CD4-positive, alpha-beta T cell (primary cell): ENCODE measurements at places on chromosomes 1 and 21.

DNA sequence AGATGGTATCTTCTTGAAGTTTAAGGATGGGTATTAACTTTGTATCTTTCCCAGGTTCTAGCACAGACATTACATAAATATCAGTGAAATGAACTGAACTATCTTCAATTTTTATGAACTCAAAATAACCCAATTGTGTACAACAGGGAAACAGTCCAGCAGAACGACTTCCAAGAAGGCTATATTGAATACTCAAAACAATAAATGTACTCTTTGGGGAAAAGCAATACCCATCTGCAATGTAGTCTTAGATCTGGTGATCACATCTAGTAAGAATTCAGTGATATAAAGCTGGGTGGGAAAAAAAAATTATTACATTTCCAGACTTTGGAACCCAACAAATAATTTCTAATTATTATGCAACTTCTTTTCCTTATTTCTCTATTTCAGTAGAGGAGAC is 33.1 kb upstream of the GORAB start:
- no peak for DNase-seq

DNA sequence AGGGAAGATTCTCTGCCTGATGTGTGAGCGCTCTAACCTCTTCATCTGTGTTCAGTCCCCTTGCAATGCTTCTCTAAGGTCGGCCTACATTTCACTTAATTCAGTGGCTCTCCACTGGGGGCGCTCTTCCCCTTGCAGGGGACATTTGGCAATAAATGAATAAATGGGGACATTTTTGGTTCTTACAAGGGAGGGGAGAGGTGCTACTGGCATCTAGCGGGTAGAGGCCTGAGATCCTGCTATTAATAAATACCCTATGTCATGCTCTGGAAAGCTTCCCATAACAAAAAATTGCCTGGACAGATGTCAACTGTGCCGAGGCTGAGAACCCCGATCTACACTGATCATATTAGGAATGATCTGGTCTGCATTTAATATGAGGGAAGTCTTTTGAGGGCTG is 25.9 kb upstream of the DNAJC11 start:
- peak; percentile 74 for DNase-seq

DNA sequence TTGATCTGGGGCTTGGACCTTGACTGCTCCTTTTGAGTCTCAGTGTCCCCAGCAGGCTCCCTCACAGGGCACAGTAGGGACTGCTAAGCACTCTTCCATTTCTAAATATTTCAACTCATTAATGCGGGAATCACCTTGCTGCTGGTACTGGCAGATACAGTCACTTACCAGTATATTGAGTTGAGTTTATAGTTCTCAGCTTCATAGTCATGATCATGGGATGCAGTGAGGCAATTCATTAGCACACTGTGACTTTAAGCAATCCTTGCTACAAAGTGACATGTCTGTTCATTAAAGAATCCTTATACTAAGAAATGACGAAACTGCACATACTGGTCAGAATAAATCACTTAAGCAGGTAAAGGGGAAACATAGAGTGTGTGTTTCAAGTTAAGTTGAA is 240.8 kb downstream of the SPATA17 start:
- no peak for DNase-seq

DNA sequence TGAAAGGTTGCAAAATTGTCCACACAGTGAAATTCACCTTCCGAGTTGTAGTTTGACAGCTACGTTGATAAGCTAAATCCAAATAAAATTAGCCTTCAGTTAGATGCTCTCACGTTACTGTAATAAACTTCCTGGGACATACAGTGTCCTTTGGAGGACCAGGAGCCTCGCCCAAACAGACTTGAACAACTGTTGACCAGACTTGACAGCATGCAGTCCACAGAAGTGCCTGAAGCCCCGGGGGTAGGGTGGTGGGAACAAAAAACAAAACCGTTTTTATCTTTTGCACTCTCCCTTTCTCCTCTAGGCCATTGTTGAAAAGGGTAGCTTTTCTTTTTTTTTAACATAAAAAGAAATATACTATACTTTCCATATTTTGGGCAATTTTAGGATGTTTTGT is 172.8 kb upstream of the SAMSN1 start:
- no peak for DNase-seq

DNA sequence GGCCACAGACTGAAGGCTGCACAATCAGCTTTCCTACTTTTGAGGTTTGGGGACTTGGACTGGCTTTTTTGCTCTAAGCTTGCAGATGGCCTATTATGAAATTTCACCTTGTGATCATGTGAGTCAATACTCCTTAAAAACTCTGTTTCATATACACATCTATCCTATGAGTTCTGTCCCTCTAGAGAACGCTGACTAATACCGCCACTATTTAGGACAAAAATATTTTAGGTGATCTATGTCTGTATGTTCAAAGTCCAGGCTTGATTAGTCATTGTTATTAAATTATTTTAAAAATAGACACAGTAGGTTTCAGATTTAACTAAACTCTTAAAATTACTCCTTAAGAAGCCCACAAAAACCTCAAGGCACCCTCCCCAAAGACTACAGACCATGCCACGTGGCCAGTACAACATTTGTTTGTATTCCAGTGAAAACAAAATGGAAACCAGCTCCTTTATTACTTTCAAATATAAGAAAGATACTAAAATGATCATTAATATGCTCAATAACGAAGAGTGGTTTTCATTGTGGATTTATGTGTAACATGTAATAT is 63.1 kb downstream of the TMPRSS15 start:
- DNase-seq = no peak

- no peak for DNase-seq
These were observed 399.7 kb downstream of the NEGR1 start for GRCh38 chr1:71882637-71883036.

- no peak for DNase-seq
These were observed 119.5 kb upstream of the HOOK1 start for GRCh38 chr1:59695252-59695651.

- DNase-seq = peak; percentile 7
These were observed 1.4 kb downstream of the PINK1 start for GRCh38 chr1:20634594-20635084.

DNA sequence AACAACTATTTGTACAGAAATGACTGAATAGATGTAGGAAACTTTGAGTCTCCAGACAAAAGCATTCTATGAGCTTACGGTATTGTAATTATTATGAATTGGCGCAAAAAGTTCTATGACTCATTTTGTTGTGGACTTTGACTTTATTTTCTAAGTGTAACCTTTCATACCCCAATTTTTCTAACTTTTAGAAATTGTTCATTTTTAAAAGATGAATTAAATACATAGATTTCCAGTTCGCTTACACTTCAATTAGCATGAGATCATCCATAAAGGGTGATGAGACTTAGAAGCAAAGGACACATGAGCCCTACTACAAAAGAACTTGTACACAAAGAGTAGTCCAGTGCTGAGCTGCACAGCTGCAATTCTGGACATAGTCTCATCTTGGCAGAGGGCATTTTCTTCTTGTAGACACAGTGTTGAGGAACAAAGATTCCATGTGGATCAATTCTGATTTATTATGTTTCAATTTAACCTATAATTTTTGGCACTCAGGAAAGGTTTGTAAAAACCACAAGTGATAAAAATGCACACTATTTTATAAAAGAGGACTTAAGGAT is 431.1 kb downstream of the LRRIQ3 start:
- no peak for DNase-seq

DNA sequence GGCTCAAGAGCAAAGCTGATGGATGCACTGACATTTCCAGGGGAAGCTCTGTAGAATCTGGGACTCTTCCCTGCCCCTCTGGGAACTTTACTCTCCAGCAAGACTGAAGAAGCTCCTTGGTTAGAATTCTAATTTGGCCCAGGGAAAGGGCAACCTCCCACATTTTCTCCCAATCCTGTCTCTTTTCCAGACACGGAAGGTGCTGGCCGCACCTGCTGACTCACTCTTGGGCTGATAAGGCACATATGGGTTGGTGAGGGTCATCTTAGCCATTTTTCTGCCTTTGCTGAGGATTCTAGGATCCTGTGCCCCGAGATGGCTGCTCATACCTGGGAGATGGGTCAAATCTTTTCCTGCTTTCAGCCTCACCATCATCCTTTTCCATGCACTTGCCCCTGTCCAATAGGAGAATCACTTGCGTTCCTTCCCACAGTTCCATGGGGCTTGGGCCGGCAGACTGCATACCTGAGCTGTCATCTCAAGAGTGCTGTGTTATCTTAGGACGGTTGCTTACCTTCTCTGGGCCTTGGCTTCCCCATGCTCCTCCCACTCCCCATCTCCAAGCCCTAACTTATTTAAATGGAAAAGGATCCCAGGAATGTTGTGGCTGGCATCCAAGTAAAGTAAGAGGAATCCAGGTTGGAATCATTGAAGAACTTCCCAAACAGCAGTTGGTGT is 1.3 kb downstream of the TINAGL1 start:
- DNase-seq = no peak

- no peak for DNase-seq
These were observed 355.1 kb downstream of the GPATCH2 start for GRCh38 chr1:217275655-217276398.

GRCh38 chr1:98421085-98421435 is 240.5 kb upstream of the SNX7 start:
- DNase-seq = no peak

DNA sequence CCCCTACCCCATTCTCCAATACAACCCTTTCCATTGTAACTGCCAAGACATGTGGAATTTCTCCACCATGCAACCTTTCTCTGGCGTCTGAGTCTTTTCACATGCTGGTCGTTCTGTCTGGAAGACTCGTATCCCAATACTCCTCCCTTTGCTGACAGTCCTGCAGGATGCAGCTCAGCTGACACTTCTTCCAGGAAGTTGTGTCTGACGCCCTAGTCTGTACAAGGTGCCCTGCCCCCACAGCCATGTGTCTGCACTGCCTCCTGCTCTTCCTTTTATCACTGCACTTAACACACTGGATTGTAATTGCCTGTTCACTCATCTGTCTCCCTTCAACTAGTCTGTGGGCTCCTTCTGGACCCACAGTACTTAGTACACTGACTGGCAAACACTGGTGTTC is 188.0 kb downstream of the LMX1A start:
- DNase-seq = no peak

DNA sequence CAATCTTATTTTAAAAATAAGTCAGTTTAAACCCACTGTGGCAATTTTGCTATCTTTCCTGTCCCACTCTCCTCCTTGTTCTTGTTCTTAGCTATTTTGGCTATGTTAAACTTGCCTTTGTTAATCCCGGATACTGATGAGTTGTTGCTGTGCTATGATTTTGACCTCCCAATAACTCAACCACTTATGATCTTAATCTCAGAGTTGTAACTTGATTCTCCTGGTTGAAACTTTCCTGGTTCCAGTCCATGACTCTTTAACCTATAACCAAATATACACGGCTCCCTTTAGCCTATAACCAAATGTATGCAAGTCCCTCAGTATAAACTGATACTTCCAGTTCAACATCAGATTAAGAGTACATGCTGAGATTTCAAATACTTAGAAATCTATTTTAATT is 15.6 kb upstream of the ACADM start:
- no peak for DNase-seq

DNA sequence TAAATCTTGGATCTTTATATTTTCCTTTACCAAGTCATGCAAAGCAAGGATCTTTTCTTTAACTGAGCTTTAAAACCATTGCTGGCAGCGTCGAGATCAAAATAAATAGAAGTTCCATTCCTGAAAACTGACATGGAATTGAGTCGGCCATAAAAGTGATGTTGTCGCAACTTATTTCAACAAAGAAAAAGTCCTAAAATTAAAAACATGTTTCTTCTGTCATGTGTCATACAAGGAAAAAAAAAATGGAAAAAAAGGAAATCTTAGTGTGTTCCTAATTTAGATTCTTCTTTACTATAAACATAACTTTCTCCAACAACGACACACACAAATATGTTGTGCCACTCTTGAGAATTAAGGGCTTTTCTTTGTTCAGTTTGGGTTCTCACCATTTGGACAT is 34.9 kb downstream of the GREM2 start:
- no peak for DNase-seq

DNA sequence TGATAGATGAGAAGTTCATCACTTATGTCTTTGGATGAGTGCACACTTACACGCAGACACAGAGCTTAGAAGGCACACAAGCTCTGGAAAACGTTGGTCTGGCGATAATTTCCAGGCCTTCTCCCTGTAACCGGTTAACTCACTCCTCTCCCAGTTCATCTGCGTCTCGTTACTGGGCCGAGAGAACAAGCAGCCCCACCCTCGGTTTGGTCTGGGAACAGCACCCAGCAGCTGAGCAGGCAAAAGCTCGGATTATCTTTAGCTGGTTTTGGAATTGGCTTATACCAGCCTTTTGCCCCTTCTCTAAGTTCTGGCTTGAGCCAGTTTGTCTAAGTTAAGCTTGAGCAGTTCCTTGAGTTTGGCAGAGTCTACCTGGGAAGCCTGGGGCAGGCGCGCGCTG is 27.3 kb upstream of the COL6A1 start:
- DNase-seq = no peak

DNA sequence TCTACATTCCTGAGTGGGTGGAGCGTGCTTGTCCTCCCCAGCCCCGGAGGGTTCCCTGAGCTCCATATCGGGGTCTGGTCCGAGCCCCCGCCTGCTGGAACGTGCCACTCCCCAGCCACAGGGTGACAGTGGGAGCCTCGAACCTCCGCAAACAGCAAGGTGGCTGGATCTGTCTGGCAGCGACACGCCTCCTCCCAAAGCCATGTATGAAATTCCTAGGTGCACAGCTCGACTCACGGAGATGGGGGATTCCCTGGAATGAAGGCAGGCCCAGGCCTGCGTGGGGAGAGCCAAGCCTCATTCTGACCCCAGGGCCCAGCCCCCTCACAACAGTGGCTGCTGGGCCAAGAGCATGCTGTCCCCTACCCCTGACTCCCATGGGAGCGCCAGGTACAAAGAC is 32.9 kb downstream of the TP73 start:
- no peak for DNase-seq

DNA sequence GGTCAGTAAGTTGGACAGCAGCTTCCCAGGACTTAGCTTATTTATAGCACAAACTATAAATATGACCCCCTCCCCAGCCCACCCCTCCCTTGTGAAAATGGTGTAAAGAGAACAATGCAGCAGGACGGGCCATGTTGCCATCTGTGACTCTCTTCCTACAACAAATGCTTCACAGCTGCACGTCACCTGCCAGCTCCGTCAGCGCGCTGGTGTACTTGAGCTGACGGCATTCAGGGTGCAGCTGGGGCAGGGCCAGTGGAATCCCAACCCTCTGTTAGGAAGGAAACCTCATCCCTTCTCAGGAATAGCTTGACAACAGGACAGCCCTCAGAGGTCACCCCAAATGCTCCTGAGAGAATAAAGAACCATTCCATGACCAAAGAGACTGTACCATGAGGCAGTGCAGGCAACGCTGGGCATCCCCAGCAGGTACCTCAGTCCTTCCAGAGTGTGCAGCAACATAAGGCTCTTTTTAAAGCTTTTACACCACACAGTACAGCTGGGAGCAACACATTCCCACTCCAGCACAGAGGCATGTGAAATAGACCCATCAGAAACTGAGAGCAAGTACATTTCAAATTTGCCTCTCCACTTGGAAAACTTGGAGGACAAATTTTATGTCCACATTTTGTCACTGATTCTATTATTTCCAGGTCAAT is 85.0 kb downstream of the ATP1A1 start:
- DNase-seq = no peak

GRCh38 chr21:37642493-37642892 is 273.8 kb downstream of the KCNJ6 start:
- DNase-seq = peak; percentile 60
